Activated naive CD8-positive, alpha-beta T cell treated with anti-CD3 and anti-CD28 coated beads, Interleukin-2, amount 50 U/mL, for 16 hours (primary cell): ENCODE measurements at places on chromosomes 2 and 18.

DNA sequence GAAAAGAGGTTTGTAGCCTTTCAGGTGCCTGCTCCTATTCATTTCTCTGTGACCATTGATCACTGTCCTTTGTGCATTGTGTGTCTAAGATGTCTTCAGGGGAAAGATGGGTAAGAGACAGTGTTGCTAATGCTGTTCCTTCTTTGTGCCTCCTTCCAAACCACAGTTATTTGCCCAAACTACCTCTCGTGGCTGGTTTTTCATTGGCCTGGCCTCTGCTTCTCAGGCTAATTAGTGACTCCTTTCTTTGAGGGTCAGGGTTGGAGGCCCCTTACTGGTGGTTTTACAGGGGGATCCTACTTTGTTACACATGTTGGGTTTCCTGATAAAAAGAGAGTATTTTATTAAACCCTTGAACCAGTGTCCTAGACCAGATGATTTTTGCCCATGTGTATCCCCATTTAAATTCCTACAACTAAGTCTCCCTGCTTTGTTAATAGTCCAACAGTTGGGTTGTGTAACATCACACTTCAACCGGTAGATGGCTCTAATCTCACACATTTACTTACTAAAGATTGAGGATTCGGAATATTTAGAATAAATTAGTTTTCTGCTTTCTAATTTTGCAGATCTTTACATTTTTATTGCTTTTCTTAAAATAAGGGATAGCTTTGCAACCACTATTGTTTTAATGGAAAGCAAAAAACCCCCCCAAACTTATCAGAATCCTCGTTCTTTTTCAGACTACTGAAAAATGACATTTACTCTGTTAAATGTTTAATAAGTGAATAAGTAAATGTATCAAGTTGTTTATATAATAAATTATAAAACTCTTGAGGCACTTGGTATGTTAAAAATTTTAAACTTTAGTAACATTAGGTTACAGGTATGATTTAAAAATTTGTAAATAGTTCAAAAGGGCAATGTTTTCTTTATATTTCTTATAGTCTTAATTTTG, 2.4 kb downstream of the MARS2 start:
- no peak for DNase-seq

DNA sequence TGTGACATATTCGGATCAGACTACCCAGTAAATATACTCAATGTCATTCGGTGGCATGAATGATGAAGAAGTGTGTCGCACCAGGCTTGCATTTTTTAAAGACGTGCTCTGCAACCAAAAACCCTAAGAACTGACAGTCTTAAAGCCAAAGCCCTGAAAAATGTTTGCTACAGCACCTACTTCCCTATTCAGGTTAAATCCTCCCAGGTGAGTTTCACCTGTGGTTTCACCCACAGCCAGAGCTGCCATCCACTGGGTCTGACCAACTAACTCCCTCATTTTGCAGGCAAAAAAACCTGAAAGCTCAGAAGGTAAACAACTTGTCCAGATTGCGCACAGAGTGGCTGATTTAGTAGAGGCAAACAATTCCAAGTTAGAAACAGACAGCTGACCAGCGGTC, 222.3 kb upstream of the MGAT5 start:
- no peak for DNase-seq

GRCh38 chr2:240857039-240858008, 11.3 kb upstream of the AGXT start:
- no peak for DNase-seq

GRCh38 chr2:64581777-64582539, 57.8 kb downstream of the AFTPH start:
- no peak for DNase-seq

GRCh38 chr2:7057865-7058400, 140.7 kb downstream of the RNF144A start:
- no peak for DNase-seq

DNA sequence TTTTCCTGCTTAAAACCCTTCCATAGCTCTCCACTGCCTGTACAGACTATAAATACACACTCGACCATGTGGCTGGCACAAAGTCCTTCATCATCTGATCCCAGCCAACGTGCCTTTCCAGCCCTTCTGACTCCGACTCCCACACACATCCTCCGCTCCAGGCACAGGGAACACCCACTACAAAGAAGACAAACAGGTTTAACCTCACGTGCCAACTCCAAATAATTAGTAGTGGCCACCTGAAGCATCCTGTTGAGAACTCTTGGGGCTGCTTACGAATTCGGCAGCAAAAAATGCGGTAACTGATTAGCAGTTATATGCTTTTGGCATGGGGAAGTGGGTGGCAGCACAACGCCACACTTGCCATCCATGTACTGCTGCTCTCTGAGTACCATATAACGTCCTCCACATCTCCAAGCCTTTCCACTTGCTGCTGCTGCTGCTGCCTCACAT, 12.1 kb downstream of the SPIRE1 start:
- DNase-seq, result no peak
